ENCODE measurements at places on chromosomes 16 and 17.

- no peak for DNase-seq
Observed at GRCh38 chr16:47477679-47478078, 16.5 kb downstream of the PHKB start.

- no peak for DNase-seq
Observed at GRCh38 chr17:290121-290521, 62.5 kb downstream of the RPH3AL start.

DNA sequence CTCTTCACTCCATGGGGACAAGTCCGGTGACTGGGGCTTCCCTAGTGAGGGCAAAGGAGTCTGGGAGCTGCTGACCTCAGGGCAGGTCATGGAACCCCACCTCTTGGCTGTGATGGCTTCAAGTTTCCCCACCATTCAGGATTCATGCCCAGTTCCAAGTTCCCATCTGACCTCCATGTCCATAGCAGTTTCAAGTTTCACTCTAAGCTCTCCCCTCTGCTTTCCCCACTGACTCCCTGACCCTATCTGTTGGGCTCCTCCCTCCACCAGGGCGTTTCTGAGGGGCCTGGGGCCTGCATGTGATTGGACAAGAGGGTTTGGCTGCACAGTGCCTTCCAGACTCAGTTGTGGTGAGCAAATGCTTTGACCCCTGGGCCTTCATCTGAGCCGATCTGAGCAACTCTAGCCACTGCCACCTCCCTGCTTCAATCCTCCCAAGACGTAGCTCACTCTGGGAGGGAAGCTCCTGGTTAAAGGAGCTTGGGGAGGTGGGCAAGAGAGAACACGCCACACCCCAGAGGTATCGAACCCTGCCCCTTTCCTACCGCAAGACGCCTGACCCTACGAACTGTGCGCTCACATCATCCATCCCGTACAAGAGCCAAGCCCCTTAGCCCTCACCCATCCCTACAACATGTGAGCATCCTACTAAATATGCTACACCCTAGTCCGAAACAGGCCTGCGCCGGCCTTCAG lies 8.3 kb downstream of the ZNF629 start:
- no peak for DNase-seq

DNA sequence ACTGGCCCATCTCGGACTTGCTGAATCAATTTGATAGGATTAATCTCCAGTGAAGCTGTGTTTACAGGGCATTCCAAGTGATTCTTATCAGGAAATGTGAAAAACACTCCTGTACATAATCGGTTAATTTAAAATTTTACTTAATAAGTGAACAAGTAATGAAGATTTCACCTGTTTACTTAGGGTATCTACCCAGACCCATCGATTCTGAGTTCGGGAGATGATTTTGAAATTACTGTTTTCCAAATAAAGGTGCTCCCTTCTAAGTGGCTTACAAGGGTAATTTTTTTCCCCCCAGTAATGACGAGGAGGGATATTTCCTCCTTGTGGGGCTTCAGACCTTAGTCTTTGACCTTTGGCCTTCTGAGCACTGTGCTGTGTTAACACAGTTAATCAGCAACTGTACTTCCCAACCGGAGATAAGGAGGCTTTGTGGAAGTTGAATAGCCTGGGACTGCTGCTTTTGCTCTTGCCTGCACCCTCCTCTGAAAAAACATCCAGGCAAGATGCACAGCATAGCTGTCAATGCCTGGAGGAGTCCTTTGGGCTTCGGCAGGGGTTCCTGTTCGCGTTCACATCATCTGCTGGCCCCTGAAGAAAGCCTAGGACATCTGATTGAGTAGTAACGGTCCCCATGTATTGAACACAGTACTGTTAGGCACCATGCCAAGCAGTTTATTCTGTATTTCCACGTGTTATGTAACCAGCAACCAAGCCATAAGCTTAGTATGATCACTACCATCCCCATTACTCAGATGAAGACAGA lies 1.8 kb downstream of the FAHD1 start:
- no peak for DNase-seq

- no peak for DNase-seq
Observed at GRCh38 chr17:74822335-74822938, 37.2 kb downstream of the GRIN2C start.

GRCh38 chr17:19338031-19338990 lies 24.2 kb downstream of the B9D1 start:
- peak; percentile 80 for DNase-seq

- DNase-seq, result no peak
Observed at GRCh38 chr16:14409563-14409962, 220.5 kb downstream of the PARN start.

- no peak for DNase-seq
Observed at GRCh38 chr17:57874434-57875289, 24.8 kb upstream of the MRPS23 start.

Data from hematopoietic multipotent progenitor cell treated with erythropoietin and hydrocortisone succinate and interleukin-3 and kit ligand, for 15 days (in vitro differentiated cells).